ENCODE measurements at places on chromosomes 1 and 21. TPM values are rescaled to one million over a fixed set of nuclear protein-coding genes. Genes with fewer than 3 reads are reported as not detected.

GRCh38 chr1:186374303-186375151 is 526 bp downstream of the TPR start:
- DNase-seq, result peak; percentile 10

DNA sequence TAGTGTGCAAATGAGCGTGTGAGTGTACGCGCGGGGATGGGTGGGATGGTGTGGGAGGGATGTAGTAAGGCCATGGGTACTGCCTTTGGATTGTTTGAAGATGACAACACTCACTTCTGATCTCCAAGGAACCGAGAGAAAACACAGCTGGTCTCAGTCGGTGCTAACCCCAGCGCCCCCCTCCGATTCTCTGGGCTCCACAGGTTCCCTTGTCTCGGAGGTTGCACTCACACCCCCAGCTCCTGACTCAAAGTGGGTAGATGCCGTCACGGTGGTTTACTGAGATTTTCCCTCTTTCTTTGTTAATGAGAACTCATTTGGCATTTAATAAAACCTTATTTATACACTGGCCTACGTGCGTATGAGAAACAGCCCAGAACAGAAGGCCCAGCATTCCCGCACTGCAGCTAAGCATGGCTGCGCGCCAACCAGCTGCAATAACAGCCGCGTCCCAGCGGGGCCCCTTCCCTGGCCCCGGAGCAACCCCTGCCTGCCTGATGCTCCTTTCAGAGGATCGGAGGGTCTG is 25.8 kb downstream of the ABCA4 start:
- peak; percentile 52 for DNase-seq

DNA sequence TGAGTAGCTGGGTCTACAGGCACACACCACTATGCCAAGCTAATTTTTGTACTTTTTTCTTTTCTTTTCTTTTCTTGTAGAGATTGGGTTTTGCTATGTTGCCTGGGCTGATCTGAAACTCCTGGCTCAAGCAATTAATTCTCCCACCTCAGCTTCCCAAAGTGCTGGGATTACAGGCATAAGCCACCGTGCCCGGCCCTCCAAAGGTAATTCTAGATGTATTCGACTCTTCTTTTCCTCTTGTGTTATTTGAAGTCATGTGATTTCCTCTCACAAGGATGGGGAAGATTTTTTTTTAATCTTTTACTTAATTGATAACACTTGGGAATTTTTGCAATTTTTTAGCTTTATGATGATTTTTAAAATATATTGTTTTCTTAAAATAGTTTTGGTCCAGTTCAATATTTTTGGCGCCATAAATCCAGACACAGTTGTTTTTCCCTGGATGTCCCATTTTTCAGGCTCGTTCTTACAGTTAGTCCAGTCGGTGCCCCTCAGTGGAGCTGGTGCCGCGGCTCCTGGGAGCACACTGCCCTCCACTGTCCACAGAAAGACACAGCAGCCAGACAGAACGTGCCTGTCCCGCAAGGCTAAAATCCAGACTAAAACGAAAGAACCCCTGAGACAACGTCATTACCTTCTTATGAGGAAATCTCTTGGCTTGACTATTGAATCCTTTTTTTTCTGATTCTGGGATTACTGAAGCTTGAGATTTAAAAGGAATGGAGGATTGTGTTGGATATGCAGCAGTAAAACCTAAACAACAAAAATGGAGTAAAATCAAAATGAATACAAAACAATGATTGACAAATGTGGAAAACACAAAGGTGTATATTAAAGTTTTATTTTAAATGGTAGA is 22.4 kb downstream of the STPG1 start:
- peak; percentile 75 for DNase-seq

- no peak for DNase-seq
Measured at GRCh38 chr1:53686091-53686964, 52.6 kb downstream of the GLIS1 start.

- DNase-seq, result no peak
Measured at GRCh38 chr1:230160957-230161771, 94.1 kb downstream of the GALNT2 start.

- DNase-seq, result no peak
Measured at GRCh38 chr1:28365864-28366263, 3.7 kb upstream of the PHACTR4 start.

GRCh38 chr21:14869984-14870852 is 194.6 kb downstream of the NRIP1 start:
- no peak for DNase-seq

GRCh38 chr1:184051485-184052193 is at the start of gene TSEN15:
Gene TSEN15, plus strand, starts transcription at chr1:184051730. Its CDS starts 26 bp downstream, at chr1:184051756.
- peak; percentile 76 for DNase-seq

DNA sequence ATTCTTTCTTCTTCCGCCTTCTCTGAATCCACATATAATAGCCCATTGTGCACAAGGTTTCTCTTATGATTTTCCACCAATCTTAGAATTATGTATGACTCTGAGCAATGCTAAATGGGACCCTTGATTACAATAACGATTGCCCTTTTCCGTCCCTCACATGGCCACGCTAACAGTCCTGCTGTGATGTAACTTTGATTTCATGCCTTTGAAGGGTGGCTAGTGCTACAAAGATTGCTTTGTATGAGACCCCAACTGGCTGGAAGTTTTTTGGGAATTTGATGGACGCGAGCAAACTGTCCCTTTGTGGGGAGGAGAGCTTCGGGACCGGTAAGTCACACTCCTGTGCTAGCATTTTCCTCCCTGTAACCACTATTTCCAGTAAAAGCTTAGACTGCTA is 45.3 kb downstream of the PGM1 start:
- DNase-seq, result no peak

DNA sequence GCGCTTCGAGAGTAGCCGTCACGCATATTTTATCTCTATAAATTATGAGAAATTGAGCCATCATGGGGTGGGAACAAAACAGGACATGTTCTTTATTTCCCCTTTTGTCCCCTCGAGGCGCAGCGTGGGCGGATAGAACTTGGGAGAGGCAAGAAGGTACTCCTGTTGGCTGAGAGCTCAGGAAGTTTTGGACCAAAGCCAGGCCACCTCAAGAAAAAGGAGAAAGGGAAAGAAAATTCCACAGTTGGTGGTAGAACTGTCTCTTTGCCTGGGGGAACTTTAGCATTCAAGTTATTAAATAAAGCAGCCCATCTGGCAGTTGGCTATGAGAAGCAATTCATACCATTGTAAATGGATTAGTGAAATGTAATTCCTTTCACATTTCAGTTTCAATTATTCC is 76.4 kb upstream of the DSCAM start:
- no peak for DNase-seq

GRCh38 chr1:176950736-176951324 is 213.7 kb downstream of the ASTN1 start:
- DNase-seq, result no peak

- DNase-seq, result no peak
Measured at GRCh38 chr1:175678471-175678870, 64.9 kb downstream of the TNR start.

- DNase-seq, result no peak
Measured at GRCh38 chr1:201054091-201054543, 30.6 kb upstream of the KIF21B start.

DNA sequence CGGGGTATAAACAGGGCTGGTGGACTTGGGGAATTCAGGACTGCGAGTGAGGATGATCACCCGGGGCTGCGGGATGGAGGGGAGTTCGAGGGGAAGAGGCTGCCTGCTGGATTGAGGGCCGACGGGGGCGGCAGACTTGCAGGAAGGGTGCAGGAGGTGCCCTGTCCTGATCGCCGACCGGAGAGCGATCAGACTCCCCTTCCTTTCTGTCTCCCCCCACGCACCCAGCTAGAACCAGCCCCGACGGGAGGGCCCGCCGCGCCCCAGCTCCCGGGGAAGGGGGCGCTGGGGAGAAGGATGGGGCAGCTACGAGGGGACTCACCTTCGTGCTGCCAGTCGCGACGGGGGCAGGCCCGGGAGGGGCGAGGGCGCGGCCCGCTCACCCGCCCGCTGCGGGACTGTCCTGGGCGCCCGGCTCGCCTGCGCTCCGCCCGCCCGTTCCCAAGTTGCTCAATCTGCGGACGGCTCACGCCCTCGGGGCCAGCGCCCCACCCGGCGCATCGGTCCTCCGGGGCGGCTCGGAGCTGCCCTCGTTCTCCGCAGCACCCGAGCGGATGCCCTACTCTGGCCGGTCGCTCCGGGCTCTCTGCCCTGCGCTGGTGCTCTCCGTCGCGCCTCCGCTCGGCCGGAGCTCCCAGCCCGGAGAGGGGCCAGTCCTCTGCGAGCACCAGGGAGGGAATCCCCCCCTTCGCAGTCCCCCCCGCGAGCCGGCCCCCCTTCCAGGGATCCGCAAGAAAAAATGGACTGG is at the start of gene RSPO1:
RSPO1 (minus strand) TSS at position 649 of the 748 bp plus-strand sequence. CDS start 5,231 bp downstream, outside the sequence.
- no peak for DNase-seq

GRCh38 chr1:159900755-159901360 is 893 bp upstream of the CFAP45 start:
- DNase-seq, result no peak

- DNase-seq, result peak; percentile 55
Measured at GRCh38 chr1:25568834-25569596, 25.6 kb downstream of the LDLRAP1 start.

- DNase-seq, result no peak
Measured at GRCh38 chr1:33902486-33903209, 38.8 kb downstream of the HMGB4 start.

DNA sequence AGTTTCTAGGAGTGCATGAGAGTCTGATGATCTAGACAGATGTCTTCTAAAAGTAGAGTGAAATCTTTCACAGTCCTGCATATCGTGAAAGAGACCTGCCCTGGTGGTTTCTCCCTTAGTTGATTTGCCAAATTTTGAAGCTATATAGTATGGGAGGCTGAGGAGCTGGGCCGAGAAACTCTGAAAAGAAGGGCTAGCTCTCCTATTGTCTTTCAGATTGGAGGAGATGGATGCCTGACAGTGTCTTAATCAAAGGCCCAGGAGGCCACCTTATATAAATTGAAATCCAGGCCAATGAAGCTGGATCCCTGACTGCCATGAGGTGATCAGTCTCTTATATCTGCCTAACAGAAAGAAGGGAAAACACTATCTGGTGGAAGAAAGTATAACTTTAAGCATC is 18.4 kb upstream of the CD84 start:
- DNase-seq, result no peak

- DNase-seq, result no peak
Measured at GRCh38 chr1:95636897-95637296, 402.9 kb downstream of the RWDD3 start.

DNA sequence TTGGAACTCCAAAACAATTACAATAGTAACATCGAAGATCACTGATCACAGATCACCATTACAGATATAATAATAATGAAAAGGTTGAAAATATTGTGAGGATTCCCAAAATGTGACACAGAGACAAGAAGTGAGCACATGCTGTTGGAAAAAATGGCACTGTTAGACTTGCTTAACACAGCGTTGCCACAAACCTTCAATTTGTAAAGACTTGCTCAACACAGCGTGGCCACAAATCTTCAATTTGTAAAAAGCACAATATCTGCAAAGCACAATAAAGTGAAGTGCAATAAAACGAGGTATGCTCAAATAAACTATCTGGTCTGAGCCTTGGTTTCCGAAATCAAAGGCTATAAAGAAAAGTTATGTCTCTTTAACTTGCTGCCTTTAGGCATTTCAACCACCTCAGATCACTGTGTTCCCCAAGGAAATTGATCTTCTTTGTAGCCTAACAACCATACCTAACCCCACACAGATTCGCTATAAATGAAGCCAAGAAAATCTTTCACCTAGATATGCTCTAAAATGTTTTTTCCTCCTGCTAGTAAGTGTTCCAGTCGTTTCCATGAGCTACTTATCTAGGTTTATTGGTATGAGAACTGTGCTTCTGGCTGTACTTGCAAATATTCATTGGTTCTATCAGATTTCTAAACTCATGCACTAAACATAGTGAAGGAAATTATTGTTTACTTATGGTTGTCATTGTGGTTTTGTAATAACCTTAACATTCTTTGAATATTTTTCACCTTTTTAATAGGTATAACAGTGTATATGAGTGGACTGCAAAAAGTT is 13.1 kb upstream of the LPGAT1 start:
- no peak for DNase-seq

- DNase-seq, result no peak
Measured at GRCh38 chr1:116875391-116875790, 34.3 kb upstream of the PTGFRN start.

DNA sequence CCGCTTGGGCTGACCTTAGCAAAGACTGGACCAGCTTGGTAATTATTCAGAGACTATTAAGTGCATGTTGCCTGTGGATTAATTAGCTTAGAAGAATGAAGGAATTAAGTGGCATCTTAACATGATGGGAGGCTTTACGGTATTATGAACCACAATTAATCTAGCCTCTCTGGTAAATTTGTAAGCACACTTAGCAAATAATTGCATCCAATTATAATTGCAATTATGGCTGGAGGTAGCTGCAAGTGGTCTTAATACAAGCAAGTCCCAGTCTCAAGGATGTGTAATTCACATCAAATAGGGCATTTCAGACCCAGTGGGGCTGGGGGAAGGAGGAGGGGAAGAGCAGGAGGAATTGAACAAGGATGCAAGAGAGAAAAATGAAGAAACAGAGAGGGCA is 151.6 kb downstream of the CNIH3 start:
- DNase-seq, result no peak

DNA sequence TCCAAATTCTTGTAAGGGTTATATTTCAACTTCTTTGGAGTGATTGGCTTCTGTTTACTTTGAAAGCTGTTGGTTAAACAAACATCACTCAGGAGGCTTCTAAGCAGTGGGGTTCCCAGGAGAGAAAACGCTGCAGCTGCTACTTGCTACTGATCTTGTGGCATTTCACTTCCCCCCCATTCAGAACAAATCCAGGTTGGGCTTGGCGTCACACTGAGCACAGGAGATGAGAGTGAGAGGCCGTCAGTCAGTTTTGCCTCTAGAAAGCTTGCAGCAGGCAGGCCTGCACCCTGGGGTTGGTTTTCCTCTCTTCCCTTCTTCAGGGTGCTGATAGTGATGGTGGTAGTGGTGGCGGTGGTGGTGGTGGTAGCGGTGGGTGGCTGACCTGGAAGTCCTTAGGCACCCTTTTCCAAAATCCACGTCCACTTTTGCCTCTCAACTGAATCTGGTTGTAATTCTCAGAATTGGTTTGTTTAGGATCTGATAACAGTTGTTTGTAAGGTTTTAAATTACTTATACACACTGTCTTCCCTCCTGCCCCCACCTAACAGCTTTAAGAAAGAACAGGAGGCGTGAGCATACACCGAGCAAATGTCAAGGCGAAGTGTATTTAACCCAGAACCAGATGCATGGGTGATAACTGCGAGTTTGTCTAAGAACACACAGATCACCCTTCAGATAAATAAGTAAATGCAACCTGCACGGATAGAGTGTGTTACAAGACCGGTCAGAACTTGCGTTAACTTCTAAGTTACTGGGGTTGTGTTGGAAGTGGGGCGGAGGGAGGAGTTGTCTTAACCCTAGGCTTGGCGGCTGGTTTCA is 3.2 kb upstream of the PROX1 start:
- no peak for DNase-seq

Gene MASP2
- total RNA-seq, result not detected

Gene RXRG
- total RNA-seq, result 4.2 TPM

Gene COL8A2
- total RNA-seq, result 0.67 TPM

Gene FCGR2B
- total RNA-seq, result 9.4 TPM

Gene ATP5IF1
- total RNA-seq, result 190 TPM

Gene FCAMR
- total RNA-seq, result not detected

Gene LCE1E
- not detected for total RNA-seq

Gene SPRR3
- total RNA-seq, result not detected

Gene LCE1A
- not detected for total RNA-seq
